ENCODE measurements at places on chromosomes 12 and 14.

DNA sequence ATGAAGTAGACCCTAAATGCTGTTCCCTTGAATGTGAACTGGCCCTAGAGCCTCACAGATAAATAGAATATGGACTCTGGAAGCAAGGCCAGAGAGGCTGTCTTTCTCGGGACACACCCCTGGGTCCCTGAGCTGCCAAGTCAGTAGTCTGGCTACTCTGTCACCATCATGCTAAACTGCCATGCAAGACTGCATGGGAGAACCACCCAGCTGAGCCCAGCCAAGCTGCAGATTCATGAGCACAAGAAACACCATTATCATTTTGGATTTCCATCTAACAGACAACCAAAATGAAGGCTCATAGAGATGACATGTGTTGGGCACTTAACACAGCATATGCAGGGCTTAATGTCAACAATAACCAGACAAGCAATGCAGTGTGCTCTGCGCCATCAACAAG, 53.3 kb downstream of the CHGA start:
- DNase-seq, result no peak

- no peak for DNase-seq
Measured at GRCh38 chr12:109673884-109674283, 39.7 kb upstream of the FAM222A start.

- peak; percentile 89 for DNase-seq
Measured at GRCh38 chr14:77580964-77581505, 35.4 kb downstream of the SPTLC2 start.

GRCh38 chr12:54262403-54262925, 17.5 kb downstream of the CBX5 start:
- peak; percentile 46 for DNase-seq

- DNase-seq, result peak; percentile 42
Measured at GRCh38 chr12:122943196-122943595, 23.1 kb downstream of the ABCB9 start.

DNA sequence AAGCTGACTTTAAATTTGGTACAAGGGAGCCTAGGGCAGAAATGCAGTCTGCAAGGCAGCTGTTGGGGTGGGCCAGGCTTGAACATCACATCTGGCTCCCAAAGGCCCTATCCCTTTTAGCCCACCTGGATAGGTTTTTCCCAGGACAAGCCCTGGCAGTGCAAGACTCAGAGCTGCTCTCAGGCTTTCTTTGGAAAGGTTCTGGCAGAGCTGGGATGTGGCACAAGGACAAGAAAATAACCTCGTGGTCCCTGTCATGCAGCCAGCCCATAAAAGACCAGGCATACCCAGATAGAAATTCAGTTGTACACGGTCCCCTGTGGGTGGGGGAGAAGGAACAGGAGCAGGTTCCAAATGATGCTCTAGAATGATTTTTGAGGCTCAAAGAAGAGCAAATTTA, 206.9 kb downstream of the TTC7B start:
- no peak for DNase-seq

DNA sequence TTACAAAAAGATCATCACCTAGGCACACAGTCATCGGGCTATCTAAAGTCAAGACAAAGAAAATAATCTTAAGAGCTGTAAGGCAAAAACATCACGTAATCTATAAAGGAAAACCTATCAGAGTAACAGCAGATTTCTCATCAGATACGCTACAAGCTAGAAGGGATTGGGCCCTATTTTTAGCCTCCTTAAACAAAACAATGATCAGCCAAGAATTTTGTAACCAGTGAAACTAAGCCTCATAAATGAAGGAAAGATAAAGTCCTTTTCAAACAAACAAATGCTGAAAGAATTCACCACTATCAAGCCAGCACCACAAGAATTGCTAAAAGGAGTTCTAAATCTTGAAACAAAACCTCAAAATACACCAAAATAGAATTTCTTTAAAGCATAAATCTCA, 191.6 kb upstream of the BMP4 start:
- DNase-seq, result no peak

DNA sequence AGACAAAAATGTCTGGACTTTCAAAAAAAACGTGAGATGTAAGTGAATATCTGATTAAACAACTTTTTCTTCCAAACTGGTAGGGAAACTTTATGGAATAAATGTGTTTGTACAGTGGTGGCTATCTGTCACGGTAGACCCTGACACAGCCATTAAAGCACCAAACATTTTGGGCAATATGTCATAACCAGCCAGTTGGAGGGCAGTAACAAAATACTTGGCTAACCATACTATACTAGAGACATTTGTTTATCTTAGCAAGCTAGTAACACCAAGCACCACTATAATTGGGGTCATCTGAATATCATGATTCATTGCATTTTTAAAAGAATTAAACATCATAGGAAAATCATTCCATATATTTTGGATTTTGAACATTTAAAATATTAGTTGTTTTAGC, 6.0 kb upstream of the MYF6 start:
- no peak for DNase-seq

DNA sequence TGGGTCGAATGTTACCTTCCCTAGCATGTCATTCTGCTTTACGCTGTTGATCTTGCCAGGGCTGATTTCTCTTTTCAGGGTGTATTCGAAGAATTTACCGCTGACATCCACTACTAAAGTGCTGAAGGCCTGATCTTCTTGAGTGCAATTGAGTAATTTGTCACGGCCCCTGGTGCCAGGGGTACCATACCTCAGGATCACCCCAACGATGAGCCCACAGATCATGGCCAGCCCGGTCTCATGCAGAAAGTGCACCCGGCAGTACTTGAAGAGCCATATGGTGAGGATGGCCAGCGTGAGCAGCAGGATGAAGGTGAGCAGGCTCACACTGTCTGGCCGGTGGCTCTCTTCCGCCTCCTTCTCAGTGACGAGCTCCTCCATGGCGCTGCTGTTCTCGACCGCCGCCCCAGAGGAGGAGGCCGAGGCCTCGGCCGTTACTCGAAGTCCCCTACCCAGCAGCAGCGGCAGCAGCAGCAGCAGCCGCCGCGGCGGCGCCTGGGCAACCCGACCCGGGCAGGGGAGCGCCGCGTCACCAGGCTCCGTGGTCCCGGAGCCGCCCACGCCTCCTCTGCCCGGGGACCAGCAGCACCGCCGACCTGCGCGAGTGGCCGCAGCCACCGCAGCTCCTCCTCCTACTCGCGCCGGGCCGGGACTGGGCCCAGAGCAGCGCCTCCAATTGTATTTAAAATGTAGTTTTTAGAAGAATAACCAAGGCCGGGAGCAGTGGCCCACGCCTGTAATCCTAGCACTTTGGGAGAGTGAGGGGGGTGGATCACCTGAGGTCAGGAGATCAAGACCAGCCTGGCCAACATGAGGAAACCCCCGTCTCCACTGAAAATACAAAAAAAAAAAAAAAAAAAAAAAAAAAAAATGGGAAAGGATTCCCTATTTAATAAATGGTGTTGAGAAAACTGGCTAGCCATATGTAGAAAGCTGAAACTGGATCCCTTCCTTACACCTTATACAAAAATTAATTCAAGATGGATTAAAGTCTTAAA, 58.5 kb upstream of the TMPO start:
- DNase-seq, result peak; percentile 84

DNA sequence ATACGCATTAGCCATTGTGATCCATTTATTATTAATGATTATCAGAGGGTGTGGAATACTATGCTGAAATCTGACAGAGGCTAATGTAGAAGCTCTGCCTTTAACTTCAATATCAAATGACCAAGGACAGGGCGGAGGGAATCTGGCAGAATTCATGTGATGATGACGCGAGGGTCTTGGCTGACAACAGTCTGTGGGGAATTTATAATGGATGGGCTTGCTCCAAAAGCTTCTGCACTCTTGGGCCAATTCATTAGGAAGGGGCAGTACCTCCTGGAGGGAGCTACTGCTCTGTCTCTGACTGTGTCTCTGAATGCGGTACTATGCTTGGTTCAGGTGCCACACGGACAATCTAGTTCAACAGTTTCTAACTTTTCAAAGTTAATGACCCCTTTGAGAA, 46.2 kb downstream of the GALNT8 start:
- no peak for DNase-seq

- DNase-seq, result no peak
Measured at GRCh38 chr12:49979791-49980190, 7.0 kb downstream of the AQP6 start.

GRCh38 chr12:88206601-88207000, 64.5 kb downstream of the TMTC3 start:
- DNase-seq, result no peak

GRCh38 chr12:77064896-77065360, 441 bp downstream of the E2F7 start:
- DNase-seq, result no peak

DNA sequence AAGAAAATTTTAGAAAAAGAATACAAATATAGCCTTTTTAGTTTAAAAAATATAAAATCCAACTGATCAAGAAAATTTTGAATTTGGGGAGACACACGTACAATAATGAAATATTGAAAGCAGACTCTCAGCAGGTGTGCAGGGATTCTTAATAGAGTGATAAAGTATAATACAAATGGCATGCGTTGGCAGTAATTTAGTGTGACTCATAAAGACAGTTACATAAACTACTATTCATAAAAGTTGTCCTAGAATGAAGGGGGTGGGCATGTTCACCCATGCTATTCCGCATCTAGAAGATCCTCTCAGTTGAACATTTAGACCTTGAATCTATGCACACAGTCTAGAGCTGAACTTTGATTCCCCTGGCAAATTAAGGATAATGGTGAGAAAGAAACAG, 200.4 kb upstream of the AVPR1A start:
- no peak for DNase-seq

- no peak for DNase-seq
Measured at GRCh38 chr12:116859079-116859478, 22.2 kb downstream of the HRK start.

DNA sequence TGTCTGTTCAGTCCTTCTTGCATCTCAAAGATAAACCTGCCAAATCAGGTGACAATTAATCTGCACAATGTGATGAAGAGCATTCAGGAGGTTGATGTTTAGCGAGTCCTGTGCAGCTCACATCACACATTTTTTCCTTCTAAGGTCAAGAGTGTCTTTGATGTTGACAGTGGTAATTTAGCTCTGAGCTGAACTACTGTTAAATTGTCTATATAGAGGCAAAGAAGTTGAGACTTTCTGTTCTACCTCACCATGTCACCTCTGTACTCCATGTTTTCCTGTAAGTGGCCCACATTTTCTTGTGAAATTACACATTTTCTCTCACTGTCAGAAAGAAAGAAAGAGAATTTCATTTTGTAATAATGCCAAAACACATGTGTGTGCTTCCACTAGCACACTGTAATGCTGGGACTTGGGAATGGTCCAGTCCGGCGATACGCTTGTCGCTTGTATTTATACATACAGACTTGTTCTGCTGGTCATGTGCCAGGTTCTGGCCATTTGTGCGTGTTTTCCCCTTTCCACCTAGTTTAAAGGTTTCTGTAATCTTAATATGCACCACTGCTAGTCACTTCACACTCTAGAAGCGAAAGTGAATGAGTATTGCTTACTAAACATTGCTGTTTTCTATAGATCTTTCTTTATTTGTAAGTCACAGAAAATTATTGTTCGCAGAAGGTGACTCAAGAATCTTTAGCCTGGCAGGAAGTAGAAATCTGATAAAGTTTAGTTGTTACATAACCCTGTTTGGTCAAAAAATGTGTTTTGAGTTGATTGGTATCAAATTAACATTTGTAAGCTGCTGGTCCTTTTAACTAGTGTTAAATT, 328.9 kb downstream of the TMTC2 start:
- DNase-seq, result peak; percentile 15

DNA sequence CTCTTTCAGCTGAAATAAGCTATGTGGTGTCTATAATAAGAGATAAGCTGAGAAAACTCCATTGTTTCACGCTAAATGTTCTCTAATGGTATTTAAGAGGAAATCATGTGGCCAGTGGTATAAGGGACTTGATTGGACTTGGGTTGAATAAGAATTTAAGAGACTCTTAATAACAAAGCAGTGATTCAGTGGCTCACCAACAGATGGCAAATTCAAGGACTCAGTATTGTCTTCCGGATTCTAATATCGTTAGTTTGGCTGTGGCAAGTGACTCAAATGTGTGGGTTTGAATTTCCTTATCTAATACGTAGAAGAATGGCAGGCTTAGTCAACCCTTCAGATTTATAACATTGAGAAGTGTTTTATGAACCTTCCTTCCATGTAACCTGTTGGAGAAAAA, 49.1 kb upstream of the KCNH3 start:
- DNase-seq, result no peak

DNA sequence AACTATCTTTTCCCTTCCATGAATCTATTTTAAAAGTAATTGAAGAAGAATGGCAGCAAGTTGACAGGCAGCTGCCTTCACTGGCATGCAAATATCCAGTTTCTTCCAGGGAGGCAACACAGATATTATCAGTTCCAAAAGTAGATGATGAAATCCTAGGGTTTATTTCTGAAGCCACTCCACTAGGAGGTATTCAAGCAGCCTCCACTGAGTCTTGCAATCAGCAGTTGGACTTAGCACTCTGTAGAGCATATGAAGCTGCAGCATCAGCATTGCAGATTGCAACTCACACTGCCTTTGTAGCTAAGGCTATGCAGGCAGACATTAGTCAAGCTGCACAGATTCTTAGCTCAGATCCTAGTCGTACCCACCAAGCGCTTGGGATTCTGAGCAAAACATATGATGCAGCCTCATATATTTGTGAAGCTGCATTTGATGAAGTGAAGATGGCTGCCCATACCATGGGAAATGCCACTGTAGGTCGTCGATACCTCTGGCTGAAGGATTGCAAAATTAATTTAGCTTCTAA, 18.4 kb downstream of the TMPO start:
- DNase-seq, result no peak

Measured in common myeloid progenitor, CD34-positive (primary cell).